ENCODE measurements at places on chromosomes 7 and 10.

DNA sequence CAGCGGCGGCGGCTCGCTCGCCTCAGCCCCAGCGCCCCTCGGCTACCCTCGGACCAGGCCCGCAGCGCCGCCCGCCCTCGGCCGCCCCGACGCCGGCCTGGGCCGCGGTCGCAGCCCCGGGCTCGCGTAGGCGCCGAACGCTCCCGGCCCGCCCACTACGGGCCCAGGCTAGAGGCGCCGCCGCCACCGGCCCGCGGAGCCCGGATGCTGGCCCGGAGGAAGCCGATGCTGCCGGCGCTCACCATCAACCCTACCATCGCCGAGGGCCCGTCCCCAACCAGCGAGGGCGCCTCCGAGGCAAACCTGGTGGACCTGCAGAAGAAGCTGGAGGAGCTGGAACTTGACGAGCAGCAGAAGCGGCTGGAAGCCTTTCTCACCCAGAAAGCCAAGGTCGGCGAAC is 18.2 kb upstream of the TSPAN33 start:
- DNase-seq, result no peak

DNA sequence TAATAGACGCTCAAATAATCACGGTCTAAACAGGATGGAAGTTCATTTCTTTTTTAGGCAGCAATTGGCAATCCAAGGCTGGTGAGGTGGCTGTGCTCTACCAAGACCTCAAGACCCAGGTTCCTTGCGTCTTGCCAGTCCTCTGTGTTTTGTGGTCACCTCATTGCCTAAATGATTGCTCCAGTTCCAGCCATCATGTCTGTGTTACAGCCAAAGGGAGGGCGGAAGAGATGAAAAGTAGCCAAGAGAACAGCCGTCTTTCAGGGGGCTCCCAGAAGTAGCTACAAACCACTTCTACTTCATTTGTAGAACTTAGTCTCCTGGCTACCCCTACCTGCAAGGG is 19.2 kb upstream of the C10orf67 start:
- DNase-seq, result no peak

GRCh38 chr10:72008096-72008981 is 44.1 kb downstream of the CHST3 start:
- DNase-seq, result no peak

GRCh38 chr10:43965033-43965917 is 316.6 kb upstream of the ZNF32 start:
- no peak for DNase-seq

- DNase-seq, result no peak
Measured at GRCh38 chr10:102040305-102041050, 15.5 kb downstream of the ARMH3 start.

DNA sequence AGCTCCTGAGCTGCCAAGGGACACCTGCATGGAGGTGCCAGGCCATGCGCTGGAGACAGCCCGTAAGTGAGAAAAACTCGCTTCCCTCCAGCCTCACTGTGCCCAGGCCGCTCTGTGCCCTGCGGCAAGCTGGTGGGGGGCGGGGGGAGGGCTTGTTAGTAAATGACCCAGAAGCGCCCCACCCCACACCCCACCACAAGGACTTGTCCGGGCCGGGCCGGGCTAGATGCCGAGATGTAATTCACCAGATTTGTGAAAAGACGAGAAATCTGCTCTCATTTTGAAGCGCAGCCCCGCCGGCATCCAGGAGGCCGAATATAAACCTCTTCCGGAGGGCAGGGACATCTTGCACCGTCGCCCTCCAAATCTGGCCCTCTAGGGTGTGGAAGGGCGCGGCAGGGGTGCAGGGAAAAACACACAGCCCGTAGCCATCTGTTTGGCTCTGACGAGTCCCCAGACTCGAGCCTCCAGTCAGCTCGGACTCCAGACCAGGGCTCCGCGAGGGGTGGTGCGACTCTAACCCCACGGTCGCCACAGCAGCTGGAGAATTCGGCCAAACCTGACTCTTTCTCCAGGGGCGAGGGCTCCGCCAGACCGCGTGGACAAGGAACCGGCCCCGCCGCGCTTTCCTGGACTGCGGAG is 14.8 kb downstream of the TLX1 start:
- DNase-seq, result no peak

GRCh38 chr7:105267244-105267643 is 121.5 kb downstream of the SRPK2 start:
- DNase-seq, result no peak

DNA sequence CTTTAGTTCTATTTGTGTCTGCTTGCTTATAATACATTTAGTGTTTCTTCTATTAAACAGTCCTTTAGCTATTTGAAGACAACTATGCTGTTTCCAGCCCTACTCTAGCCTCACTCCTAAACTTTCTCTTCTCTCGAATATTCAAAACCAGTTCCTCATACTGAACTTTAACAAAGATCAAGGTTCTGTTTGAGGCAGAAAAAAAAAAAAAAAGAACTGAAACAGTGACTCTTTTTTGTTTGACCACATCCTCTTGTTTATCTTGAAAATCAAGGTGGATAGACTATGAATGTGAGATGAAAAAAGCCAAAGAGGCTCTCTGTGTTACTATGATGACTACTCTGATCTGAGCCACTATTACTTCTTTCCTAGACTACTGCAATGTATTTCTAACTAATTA is 154.3 kb downstream of the ZNF365 start:
- no peak for DNase-seq

- DNase-seq, result no peak
Measured at GRCh38 chr10:30828164-30828563, 198.6 kb upstream of the LYZL2 start.

GRCh38 chr7:134902058-134902457 is 84.2 kb upstream of the AGBL3 start:
- DNase-seq, result no peak

- DNase-seq, result no peak
Measured at GRCh38 chr10:78549140-78549935, 515.7 kb downstream of the RPS24 start.

- DNase-seq, result no peak
Measured at GRCh38 chr7:30694774-30695721, 12.8 kb upstream of the CRHR2 start.

GRCh38 chr10:3477683-3478082 is 305.1 kb upstream of the PITRM1 start:
- no peak for DNase-seq

DNA sequence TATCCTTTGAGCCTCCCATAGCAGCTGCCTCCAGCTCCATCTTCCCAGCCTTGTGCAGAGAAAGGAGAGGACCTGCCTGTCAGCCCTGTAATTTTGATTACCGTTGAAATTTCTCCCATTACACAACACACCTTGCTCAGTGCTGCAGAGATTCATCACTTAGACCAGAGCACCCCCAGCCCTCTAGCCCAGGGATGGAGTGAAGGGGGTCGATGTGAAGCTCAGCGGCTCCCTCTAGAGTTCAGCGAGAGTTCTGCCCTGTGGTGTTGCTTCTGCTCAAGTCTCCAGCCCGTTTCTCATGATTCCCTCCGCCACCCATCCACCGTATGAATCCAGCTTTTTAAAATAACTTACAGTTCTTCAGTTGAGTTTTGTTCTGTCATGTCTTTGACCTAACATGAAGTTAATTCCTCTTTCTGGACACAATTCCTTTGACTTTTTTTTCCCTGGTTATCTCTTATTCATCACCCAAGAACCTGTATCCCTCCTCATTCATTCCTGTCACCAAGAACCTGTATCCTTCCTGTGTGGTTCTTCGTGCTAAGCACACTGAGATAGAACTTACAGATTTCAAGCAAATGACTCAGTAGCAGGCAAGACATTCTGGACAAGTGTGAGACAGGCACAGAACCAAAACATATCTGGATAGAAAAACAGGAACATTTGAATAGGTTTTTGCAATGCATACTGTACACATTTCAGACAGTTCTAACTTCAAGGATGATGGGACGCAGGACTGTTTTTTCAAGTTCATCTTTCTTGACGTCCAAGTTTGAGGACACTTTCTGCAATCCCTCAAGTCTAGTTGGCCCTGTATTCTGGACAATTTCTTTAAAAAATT is 35.0 kb upstream of the ZNF32 start:
- no peak for DNase-seq

- no peak for DNase-seq
Measured at GRCh38 chr7:42495256-42495655, 258.2 kb upstream of the GLI3 start.

DNA sequence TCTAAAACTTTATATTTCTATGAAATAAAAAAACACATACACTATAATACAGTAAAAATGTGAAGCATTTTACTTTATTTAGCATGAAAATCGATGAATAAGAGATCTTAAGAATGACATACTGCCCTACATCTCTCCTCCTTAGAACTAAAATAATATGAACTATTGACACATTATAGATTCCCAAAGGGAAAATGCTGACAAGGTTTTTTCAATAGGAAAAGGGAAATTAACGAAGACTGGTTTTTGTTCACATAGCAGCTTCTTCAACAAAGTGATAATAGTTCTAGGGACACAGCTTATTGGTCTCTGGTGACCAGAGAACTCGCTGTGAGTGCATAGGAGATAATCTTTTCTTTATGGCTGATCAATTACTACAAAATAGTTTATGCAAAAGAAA is 57.9 kb upstream of the FEZF1 start:
- no peak for DNase-seq

DNA sequence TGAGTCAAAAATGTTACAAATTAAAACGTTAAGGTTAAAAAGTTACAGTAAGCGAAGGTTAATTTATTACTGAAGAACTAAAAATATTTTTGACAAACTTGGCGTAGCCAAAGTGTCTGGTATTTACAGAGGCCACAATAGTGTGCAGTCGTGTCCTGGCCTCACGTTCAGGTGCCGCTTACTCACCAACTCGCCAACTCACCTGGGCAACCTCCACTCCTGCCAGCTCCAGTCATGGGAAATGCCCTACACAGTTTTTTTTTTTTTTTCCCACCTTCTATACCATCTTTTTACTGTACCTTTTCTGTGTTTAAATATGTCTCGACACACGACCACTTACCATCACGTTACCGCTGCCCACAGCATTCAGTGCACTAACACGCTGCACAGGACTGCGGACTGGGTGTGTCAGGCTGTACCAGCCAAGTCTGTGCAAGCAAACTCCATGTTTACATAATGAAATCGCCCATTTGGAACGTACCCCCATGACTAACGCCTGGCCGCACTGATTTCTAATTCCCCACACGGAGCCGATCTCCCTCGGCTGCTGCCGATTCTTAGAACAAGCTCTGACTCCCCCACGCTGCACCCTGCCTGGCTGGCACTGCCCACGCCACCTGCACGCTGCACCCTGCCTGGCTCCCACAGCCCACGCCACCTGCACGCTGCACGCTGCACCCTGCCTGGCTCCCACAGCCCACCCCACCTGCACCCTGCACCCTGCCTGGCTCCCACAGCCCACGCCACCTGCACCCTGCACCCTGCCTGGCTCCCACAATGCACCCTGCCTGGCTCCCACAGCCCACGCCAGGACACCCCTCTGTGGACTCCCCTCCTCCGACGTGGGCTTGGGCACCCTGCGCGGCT is 203.1 kb downstream of the ZMYND11 start:
- no peak for DNase-seq

DNA sequence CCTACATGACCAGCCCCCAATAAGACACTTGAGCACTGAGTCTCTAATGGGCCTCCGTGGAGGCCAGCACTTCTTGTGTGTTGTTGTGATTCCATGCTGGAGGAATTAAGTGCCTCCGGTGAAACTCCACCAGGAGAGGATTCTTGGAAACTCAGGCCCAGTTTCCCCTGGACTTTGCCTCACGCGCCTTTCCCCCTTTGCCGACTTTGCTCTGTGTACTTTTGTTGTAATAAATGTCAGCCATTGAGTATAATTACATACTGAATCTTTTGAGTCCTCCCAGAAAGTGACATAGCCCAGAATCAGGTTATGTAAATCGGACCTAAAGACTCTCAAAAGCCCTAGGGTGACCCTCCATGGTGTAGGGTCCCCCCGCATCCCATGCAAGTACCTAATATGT is 82.4 kb downstream of the DLG5 start:
- DNase-seq, result no peak

DNA sequence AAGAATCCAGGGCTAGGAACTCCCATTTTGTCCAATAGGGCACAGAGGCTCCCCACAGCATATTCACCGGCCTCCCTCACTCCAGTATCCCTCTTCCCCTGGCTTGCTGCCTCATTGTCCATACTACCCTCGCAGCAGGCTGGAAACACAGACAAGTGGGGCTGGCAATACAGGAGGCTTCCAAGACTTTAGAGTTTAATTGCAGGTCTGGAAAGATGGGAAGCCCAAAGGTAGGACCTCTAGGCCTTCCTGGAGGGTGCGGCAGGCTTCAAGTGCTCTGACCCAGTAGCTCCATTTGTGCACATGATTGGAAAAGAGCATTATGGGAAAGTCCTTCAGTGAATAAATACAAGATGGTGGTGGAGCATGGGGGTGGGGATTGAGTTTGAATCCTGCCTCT is 166.7 kb downstream of the EVX1 start:
- DNase-seq, result no peak

DNA sequence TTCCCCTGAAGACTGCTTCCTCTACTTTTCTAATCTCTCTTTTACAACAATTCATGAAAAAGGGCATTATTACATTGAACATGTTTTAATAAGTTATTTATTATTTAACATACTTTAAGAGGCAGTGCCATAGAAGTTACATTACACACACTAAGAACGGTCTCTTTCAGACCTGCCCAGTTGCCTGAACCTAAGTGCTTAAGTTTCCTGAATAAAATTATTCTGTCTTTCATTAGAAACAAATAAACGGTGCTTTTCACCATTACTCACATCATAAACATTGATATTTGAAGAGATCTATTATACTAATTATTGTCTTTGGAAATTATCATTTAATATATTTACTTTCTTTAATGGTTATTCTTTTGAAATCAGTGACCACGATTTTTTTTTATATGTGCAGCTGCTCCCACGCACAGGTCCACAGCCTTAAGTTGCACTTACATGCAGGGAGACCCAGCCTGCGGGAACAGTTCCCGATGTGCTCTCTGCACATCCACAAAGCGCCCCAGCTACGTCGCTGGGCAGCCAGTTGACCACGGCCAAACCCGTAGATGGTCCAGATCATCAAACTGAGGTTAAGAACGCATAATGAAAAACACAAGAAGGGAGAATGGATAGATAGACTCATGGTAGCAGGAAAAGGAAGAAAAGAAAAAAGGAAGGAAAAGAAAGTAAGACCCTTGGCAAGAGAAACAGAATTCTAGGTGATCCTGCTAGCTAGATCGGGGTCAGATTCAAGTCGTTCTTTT is 437.0 kb upstream of the MGMT start:
- no peak for DNase-seq

All from NCI-H1048 (cell line).